ENCODE measurements at places on chromosomes 13 and 19. TPM values are rescaled to one million over a fixed set of nuclear protein-coding genes. Genes with fewer than 3 reads are reported as not detected.
A peak's percentile ranks its signal among the peaks of the same experiment; 100 is the strongest.

TMEM255B gene
- 7.1 TPM for polyA plus RNA-seq

LILRA5 gene
- 0.33 TPM for polyA plus RNA-seq

NPAS1 gene
- 2.6 TPM for polyA plus RNA-seq

SLC1A5 gene
- 50.2 TPM for polyA plus RNA-seq

GRCh38 chr19:14107581-14108461 lies 9.7 kb downstream of the PRKACA start:
- no peak for DNase-seq

- no peak for DNase-seq
Observed at GRCh38 chr19:46116121-46116520, 8.4 kb downstream of the IGFL3 start.

GRCh38 chr19:16465239-16465638 lies 6.5 kb downstream of the EPS15L1 start:
- no peak for DNase-seq

DNA sequence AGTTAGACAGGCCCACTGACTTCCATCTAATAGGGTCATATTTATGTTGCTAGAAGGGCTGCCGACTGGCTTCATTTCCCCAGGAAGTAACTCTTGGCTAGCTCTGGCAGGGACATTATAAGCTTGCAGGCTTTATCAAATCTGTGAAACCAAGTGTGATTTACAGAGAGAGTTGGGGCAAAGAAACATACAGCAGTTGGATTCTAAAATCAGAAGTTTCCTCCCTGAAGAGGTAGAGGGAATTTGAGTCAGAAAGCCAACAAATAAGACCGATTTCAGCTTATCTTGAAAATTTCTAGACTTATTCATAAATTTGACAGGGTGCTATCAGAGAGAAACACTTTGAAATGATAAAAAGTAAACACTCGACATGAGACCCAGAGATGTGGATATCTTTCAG lies 407.8 kb downstream of the OLFM4 start:
- no peak for DNase-seq

RFXAP gene
- 10.1 TPM for polyA plus RNA-seq

GRCh38 chr13:112756967-112757758 lies 67.3 kb downstream of the ATP11A start:
- no peak for DNase-seq

DNA sequence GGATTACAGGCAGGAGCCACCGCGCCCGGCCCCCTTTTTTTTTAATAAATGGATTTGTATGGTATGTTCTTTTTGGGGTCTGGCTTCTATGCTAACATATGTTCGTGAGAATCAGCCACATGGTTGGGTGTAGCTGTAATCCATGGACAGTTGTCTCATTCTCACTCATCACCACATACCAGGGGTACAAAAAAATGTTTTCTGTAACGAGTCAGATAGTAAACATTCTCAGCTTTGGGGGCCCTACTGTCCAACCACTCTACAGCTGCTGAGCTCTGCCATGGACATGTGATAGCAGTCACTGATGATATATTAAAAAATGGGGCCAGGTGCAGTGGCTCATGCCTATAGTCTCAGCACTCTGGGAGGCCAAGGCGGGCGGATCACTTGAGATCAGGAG lies 5.1 kb upstream of the RETN start:
- no peak for DNase-seq

TTC9B gene
- polyA plus RNA-seq = 0.10 TPM

DNA sequence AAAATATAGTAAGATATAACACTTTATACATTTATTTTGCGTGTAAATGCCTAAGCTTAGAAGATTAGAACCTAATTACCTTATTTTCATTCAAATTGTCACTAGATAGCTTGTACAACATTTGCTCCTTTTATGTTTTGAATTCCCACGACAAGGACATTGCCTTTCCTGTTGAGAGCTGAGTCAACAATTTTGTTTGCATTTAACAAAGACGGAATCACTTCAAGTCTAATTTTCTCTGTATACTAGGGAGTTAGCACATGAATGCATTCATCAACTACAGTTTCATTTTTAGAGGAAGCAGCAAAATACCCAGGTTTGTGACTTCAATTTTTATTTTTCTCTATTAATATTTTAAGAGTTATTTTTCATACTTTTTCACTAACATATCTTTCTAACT lies 48.7 kb upstream of the PCCA start:
- no peak for DNase-seq

GRCh38 chr13:100240109-100240779 lies 151.4 kb downstream of the PCCA start:
- no peak for DNase-seq

- DNase-seq = no peak
Observed at GRCh38 chr19:13538601-13539253, 32.4 kb upstream of the CACNA1A start.

- DNase-seq = no peak
Observed at GRCh38 chr19:8363803-8364771, at the start of gene ANGPTL4. Gene ANGPTL4, plus strand, starts transcription at chr19:8364155. Its CDS starts 167 bp downstream, at chr19:8364322.

DNA sequence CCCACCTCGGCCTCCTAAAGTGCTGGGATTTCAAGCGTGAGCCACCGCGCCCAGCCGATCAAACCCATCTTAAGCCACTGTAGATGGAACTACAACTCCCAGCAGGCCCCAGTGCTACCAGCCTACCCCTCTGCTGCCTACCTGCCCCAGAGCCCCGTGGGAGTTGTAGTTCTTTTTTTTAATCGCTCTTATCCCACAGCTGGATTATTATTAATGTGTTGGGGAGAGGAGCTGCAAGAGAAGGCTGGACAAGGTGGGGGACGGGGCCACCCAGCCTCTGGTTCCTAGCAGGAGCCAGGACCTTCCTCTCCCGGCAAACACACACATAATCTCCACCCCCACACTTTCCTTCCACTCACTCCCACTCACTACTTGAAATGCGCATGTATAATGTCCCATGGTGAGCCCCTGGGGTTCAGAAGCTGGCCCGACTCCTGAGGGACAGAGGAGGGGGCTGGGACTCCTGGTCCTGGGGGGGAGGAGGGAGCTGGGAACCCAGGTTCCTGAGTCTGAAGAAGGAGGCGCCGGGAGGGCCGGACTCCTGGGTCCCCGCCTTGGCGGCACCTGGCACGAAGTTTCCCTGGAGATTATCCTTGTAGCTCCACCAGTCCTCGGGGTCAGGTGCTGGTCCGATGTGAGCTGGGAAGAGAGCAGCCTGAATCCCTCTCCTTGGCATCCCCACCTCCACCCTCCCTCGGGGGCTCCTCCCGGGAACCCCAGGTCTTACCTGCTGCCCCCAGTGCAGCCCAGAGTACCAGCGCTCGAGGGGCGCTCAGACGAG lies 958 bp downstream of the CA11 start:
- DNase-seq = no peak

DNA sequence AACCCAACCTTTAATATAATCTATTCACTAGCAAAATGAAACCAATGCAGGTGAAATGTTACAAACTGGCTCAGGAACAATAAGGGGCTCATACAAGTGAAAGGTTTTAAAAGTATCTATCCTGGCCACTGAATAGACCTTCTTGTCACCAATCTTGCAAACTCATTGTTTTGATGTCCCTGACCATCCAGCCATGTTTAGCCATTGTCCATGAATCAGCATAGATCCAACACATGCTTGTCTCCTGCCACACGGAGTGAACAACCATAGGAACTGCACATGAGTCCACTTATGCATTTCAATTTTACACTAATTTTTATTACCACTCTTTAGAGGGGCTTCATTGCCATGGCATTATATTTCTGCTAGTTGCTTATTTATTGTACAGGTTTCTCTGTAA lies 331.4 kb downstream of the GPC5 start:
- DNase-seq = no peak

- DNase-seq = no peak
Observed at GRCh38 chr19:19873381-19873780, 7.7 kb downstream of the ZNF253 start.

DNA sequence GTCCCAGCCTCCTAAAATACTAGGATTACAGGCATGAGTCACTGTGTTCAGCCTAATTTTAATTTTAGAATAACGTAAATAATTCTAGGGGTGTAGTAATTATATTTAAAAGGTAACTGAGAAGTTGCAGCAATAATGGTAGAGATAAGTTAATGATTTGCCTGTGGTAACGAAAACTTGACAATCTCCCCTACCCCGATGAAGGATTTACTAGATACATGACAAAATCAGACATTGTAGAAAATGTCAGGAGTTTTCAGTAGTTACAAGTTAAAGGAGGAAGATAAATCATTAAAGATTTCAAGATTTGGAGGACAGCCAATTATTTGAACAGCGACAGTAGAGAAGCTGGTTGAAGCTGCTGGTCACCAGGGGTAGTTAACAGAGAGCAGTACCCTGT lies 652.2 kb upstream of the PCDH20 start:
- DNase-seq = no peak

- DNase-seq = peak; percentile 42
Observed at GRCh38 chr13:60448907-60449510, 52.0 kb downstream of the TDRD3 start.

SULT2B1 gene
- 0.43 TPM for polyA plus RNA-seq

- DNase-seq = no peak
Observed at GRCh38 chr13:59409634-59410200, 754.0 kb downstream of the DIAPH3 start.

LPAR2 gene
- polyA plus RNA-seq = 33.1 TPM

KIR3DL1 gene
- not detected for polyA plus RNA-seq

- peak; percentile 35 for DNase-seq
Observed at GRCh38 chr19:16778796-16779411, 50.3 kb upstream of the SIN3B start.

DNA sequence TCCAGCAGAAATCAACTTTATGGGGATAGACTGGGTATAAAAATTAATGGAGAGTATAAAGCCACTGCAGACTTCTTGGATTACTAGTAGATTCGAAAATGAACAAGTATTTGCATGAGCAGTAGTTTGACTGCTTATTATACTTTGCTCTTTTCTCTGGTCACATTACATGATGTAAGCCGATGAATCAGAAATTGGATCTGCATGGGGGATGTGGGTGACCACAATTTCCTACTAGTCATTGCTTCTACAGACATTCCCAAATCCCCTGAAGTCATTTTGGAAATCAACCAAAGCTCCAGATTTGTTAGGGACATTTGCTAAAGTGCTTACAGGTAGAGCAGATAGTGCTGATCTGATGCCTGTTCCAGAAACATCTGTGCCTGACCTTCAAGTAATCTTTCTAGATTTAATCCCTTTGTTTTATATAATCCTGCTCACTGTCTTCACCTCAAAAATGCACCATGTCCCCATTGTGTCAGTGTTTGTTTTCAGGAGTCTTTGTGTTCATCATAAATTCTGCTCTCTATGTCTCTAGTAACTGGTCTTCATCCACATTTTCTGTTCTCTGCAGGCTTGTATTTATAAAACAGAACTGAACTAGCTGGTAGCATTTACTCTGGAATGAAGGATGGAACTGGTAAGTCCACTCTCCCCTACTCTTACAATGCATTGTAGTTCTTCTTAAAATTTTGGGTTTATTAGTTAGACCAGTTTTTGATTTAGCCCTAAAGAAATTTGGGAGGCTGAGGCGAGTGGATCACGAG lies 201.5 kb upstream of the CSNK1A1L start:
- no peak for DNase-seq

DNA sequence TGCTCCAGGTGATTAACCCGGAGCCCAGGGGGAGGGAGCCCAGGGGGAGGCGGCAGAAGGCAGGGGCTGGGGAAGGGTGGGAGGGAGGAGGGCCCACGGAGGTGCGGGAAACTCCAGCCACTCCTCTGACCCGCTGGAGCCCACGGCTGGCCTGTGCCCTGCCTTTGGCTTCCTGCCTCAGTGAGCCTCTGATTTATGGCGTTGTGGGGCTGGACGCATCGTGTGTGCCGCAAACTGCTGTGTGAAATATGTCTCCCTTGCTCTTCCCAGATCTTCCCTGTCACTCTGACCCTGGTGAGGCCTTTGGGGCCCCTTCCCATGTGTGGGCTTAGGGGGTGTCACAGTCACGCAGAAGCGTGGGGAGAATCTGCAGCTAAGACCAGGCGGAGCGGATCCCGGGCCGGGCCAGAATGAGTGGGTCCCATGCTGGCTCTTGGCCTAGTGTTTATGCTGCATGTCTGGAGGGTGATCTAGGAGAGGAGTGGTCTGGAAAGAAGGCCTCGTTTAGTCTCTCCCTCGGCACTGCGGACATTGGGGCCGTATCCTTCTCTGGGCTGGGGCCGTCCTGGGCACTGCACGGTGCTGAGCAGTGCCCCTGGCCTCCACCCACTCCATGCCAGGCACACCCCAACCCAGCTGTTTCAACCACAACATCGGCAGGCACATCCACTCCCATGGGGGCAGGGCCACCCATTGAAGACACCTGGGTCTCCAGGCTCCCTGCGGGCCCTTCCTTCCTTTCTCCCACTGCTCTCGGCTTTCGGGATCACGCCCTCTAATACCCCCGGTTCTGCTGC lies 123.0 kb downstream of the KDM4B start:
- no peak for DNase-seq

LGALS4 gene
- 1.3 TPM for polyA plus RNA-seq

CCL25 gene
- polyA plus RNA-seq = 0.44 TPM

DNA sequence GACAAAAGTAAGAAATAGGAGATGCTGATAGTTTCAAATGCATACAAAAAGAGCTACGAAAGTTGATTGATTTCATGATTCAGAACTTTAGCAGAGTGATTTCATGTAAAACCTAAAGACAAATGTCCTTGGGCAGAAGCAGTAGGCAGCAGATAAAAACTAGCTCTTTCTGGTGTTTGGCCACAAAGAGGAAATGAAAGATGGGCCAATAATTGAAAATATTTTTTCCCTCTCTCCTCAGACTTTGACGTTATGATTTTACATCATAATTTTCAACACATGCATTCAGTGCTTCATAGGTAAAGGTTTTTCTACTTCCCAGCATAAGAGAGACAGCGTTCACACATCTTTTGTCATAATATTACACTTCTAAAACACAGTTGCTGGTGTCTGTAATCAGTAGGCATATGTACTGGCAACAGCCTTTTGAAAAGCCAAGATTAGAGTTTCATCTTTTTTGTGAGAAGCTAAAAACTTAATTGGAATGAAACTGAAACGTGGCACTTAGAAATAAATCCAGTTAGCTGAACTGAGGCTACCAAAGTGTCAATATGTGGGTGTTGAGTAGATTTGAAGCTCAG lies 9.3 kb downstream of the SCEL start:
- DNase-seq = no peak

- DNase-seq = peak; percentile 50
Observed at GRCh38 chr19:48190288-48190884, 19.9 kb downstream of the ZSWIM9 start.

DNA sequence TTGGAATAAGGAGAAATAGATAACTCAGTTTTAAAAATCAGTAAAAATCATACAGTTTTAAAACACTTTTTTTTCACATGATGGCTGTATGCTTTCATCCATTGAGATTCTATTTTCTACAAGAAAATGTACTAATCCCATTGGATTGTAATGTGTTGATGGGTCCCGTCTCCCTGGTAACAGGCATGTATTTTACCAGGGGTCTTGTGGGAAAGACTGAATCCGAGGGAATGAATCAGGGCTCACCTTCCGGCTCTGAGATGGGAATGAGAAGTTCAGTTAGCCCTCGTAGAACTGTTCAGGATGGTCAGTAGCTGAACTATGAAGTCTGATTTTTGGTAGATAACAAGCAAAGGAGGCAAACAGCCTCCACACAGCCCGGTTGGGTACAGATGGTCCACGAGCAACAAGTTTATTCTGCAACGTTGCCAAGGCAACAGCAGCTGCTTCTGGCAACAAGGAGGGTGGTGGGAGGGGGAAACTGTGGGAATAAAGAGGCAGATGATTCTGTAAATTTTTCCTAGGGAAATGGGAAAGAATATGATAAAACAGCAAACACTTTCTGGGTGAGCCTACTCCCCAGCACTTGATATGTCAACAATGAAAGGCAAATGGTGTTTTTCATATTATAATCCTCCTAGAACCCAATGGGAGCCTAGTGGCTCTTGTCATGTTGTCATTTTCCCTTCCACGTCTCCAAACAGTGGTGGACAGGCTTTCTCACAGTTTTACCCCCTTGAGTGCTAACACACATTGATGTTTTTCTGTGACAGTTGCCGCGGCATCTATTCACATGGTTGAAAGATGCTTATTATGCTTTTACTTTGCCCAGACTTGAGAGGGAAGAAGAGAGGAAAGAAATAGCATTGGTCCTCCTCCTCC lies 12.4 kb upstream of the SIAH3 start:
- no peak for DNase-seq

All from renal pelvis (tissue), 12 donors.